GM23338 (cell line): ENCODE measurements at places on chromosomes 7 and 10.

GRCh38 chr10:9010093-9010492, 955.6 kb downstream of the GATA3 start:
- no peaks in the 10 kb centered on the region for H3K27me3 ChIP-seq
- peak; percentile 30 for DNase-seq
- no peaks in the 10 kb centered on the region for H3K36me3 ChIP-seq
- no peak overlapping the region for H3K27ac ChIP-seq
- H3K4me3 ChIP-seq, result no peak overlapping the region

GRCh38 chr10:59505926-59506325, 143.6 kb upstream of the FAM13C start:
- H3K27me3 ChIP-seq, result no peaks in the 10 kb centered on the region
- H3K27ac ChIP-seq, result no peak overlapping the region
- H3K36me3 ChIP-seq, result no peaks in the 10 kb centered on the region
- no peak overlapping the region for H3K4me3 ChIP-seq
- no peak for DNase-seq
- H3K4me1 ChIP-seq, result no peaks in the 10 kb centered on the region

DNA sequence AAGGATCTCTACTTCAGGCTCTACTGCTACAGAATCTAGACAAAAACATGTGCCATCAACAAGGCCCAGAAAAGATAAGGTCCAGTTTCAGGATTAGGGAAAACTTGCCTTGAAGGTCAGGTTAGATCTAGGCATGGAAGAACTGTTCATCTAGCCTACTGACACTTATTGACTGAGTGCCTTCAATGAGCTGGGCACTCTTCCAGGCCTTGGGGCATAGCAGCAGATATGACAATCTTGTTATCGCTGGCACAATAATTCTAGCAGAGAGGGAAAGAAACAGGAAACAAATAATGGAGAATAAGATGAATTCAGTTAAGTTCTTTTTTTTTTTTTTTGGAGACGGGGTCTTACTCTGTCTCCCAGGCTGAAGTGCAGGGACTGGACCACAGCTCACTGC, 71.6 kb downstream of the ADCYAP1R1 start:
- no peak for DNase-seq
- H3K4me1 ChIP-seq, result peaks cover 7% of the 10 kb centered on the region
- H3K27me3 ChIP-seq, result no peaks in the 10 kb centered on the region
- no peak overlapping the region for H3K27ac ChIP-seq
- no peaks in the 10 kb centered on the region for H3K36me3 ChIP-seq

- 0 out of 2 replicates have a peak, but pooled peaks cover 3% of the 10 kb centered on the region for H3K4me1 ChIP-seq
- H3K27me3 ChIP-seq, result no peaks in the 10 kb centered on the region
- no peaks in the 10 kb centered on the region for H3K36me3 ChIP-seq
These were observed 309.4 kb downstream of the RPS24 start for GRCh38 chr10:78342827-78343653.

DNA sequence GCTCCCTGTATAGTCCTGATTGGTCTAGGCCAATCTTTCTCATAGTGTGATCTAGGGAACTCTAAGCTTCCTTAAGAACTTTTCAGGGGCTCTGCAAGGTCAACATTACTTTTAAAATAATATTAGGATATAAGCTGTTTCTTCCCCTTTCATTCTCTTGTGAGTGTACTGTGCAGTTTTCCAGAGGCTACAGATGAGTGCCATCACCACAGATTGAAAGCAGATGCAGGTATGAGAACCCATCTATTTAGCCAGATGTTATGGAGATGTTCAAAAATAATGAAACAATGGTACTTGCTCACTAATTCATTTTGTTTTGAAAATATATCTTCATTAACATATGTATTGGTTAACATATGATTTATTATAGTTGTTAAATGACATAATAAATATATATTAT, 169.2 kb upstream of the SEMA3A start:
- no peaks in the 10 kb centered on the region for H3K27me3 ChIP-seq
- no peak for DNase-seq
- no peaks in the 10 kb centered on the region for H3K36me3 ChIP-seq
- peaks cover 4% of the 10 kb centered on the region; the same call in 1 of the 2 replicates for H3K4me1 ChIP-seq

DNA sequence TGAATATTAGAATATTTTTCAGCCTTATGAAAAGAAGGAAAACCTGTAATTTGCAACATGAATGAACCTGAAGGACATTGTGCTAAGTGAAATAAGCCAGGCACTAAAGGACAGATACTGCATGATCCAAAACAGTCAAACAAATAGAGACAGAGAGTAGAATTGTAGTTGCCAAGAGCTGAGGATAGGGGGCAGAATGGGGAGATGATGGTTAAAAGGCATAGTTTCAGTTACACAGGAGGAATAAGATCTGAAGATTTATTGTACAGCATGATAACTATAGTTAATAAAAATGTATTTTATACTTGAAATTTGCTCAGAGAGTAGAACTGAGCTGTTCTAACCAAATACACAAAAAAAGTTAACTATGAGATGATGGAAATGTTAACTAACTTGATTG, 149.0 kb upstream of the TMEM106B start:
- peaks cover 4% of the 10 kb centered on the region; the same call in 1 of the 2 replicates for H3K4me1 ChIP-seq
- no peak overlapping the region for H3K27ac ChIP-seq
- H3K27me3 ChIP-seq, result no peaks in the 10 kb centered on the region
- peaks cover 11% of the 10 kb centered on the region; the same call in 1 of the 2 replicates for H3K36me3 ChIP-seq
- peak; percentile 62 for DNase-seq

DNA sequence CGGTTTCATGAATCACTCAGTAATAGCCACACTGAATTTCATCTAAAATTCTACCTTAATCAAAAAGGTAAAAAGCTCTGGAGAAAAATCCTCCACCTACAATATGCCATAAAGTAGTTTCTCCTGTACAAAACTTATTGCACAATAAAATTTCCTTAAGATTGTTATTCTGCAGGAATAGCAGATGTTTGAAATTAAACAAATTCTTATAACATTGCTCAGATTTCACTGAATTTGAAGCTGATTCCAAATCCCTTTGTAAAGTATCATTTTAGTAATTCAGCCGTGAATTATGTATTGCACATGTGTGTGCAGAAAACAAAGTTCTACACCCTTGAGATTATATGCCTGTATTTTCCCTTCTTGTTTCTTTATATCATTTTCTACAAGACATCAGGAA, 123.8 kb downstream of the AMPH start:
- H3K27ac ChIP-seq, result no peak overlapping the region
- H3K4me3 ChIP-seq, result no peak overlapping the region
- no peaks in the 10 kb centered on the region for H3K36me3 ChIP-seq
- DNase-seq, result no peak
- no peaks in the 10 kb centered on the region for H3K27me3 ChIP-seq

- no peaks in the 10 kb centered on the region for H3K27me3 ChIP-seq
- H3K4me1 ChIP-seq, result no peaks in the 10 kb centered on the region
- H3K4me3 ChIP-seq, result no peak overlapping the region
- H3K27ac ChIP-seq, result no peak overlapping the region
These were observed 6.7 kb downstream of the COL1A2 start for GRCh38 chr7:94401428-94401814.

DNA sequence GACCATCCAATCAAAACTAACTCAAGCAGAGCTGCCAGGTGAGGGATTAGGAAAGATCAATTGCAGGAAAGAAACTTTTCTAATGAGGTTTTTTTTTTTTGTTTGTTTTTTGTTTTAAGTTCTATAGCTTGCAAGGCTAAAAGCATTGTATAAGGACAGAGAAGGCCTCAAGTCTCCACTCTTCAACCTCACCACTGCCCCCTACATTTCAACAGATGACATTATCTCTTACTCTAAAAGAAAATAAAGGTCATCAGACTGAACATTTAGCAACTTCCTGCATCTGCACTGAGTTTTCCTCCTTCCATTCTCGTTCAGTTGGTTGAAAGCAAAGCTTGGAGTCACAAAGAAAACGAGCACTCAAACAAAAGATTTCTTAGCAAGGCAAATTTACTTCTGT, 45.2 kb upstream of the EXOC4 start:
- no peak overlapping the region for H3K27ac ChIP-seq
- H3K4me3 ChIP-seq, result no peak overlapping the region
- peak; percentile 63 for DNase-seq
- no peaks in the 10 kb centered on the region for H3K4me1 ChIP-seq
- H3K27me3 ChIP-seq, result no peaks in the 10 kb centered on the region

DNA sequence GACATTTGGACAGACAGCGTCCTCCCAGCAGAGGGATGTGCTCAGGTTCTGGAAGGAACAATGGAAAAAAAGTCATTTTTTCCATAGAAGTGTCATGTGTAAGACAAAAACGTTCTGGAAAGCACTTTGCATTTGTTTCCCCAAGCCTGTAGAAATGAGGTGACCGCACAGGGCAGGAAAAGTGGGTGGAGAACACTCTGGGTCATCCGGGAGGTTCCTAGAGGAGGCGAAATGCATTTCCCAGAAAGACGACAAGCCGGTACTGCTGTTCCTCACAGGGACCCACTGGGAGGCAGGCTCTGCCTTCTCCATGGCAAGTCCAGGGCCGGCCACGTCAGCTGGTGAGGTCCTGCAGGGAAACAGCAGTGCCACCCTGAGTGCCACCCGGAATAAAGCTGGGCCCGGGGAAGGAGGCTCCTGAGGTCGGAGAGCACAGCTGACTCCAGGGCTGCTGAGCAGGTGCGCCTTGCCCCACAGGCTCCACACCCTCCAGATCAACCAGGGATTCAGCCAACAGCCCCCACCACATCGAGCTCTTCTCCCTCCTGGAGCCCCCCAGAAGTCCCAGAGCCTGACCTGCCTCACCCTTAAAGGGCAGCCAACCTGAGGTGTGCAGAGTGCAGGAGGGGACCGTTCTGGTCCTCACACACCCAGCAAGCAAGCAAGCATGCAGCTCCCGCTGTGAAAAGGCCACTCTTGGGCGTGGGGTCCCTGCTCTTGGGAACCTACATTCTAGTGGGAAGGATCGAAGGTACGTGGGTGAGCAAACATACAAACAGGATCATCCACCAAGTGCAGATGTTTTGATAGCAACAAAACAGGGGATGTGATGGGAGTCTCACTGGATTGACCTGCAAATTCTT, 28.8 kb upstream of the INPP5A start:
- DNase-seq, result no peak
- no peaks in the 10 kb centered on the region for H3K4me1 ChIP-seq
- H3K4me3 ChIP-seq, result no peak overlapping the region
- no peak overlapping the region for H3K27ac ChIP-seq
- H3K27me3 ChIP-seq, result no peaks in the 10 kb centered on the region

DNA sequence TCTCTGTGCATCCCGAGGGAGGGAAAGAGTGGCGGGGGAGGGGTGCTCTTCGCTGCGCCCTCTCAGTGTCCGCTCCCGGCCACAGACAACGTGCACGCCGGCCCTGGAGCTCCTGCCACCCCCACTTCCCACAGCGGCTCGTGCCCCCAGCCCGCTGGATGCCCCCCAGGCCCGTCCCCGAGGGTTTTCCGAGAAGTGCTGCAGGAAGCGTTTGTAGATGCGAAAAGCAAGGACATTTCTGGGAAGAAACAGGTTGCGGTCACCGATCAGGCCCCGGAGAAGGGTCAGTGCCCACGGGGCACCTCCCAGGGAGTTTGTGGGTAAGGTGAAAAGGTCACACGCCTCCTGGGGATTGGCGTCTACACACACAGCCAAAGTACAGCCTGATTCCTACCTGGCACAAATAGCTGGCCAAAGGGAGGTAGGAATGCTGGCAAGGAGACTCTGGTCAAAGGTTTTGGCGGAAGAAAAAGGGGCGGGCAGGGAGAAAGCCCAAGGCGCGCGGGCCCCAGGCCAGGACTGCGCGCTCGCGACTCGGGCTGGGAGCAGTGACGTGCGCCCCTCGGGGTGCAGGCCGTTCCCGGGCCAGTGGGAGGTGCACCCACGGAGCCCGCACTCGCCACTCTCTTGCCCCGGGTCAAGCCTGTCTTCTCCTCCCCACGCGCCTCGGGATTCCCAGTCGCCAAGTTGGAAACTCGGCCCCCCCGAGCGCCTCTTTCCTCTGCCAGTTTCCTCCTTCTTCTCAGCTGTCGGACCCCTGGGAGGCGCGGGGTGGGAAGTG, 1.5 kb upstream of the NRP1 start:
- peak overlapping the region; percentile 85 for H3K4me3 ChIP-seq
- H3K4me1 ChIP-seq, result peaks cover 18% of the 10 kb centered on the region
- no peaks in the 10 kb centered on the region for H3K36me3 ChIP-seq
- H3K27me3 ChIP-seq, result peaks cover 76% of the 10 kb centered on the region

DNA sequence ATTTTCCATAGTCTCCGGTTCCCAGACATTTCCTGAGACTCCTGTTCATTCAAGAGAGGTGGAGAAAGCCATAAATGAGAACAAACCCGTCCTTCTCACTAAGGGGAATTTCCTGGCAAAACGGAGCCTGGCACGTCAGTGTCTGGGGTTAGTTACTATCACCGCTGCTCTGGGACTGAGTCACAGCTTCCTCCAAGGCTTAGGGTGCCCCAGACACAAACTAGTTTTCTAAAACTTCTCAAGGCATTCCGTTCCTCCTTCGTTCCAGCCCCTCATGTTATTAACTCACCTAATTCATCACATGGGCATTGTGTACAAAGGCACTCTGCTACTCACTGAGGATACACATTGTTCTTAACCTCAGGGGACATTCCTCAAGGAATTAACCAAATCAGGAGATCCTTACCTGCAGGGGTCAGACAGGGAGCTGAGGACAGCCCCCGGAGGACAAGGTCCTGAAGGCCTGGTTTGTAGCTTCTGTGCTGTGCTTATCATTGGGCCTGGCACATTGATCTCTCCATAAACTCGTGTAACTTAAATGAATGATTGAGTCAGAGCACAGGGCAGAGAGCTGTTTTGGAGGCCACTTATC, 103.0 kb upstream of the KLF6 start:
- H3K4me1 ChIP-seq, result peaks cover 14% of the 10 kb centered on the region
- DNase-seq, result peak; percentile 73
- H3K27ac ChIP-seq, result no peak overlapping the region; the same call in 1 of the 2 replicates
- no peak overlapping the region for H3K4me3 ChIP-seq
- no peaks in the 10 kb centered on the region for H3K27me3 ChIP-seq

DNA sequence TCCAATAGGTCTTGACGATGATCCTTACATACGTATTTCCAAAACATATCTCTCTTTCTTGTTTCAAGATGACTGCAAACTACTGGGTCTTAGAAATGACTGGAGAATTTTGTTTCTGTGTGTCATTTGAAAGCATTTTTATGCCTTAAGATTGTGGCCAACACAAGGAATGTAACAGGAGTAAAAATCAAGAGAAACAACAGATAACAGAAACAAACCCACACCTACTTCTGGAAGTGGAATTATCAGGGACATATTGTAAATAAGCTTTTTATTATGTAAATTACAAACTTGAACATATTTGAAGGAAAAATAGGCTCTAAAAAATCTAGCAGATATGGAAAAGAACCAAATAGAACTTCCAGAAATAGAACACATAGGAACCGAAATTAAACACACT, 195.6 kb downstream of the CYP26A1 start:
- no peaks in the 10 kb centered on the region for H3K27me3 ChIP-seq
- peaks cover 4% of the 10 kb centered on the region; the same call in 1 of the 2 replicates for H3K36me3 ChIP-seq
- no peak overlapping the region; the same call in 1 of the 2 replicates for H3K27ac ChIP-seq

DNA sequence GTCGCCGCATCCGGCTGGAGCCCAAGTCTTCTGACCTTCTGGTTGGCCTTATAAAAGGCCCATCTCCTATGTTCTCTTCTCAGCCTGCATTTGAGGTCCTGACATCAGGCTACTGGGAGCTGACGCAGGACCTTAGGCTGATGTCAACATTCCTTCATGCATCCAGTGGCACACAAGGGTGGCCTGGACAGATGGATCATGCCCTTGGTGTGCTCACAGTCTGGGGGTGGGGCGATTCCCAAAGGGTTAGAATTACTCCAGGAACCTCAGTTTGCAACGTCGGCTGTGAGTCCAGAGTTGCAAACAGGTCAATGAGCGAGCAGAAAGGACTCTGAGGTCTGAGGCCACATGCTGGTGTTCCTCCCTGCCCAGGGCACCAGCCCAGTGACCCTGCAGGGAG, 8.2 kb upstream of the CLIP2 start:
- no peaks in the 10 kb centered on the region for H3K27me3 ChIP-seq
- no peak for DNase-seq
- H3K27ac ChIP-seq, result no peak overlapping the region
- no peak overlapping the region for H3K4me3 ChIP-seq
- H3K36me3 ChIP-seq, result no peaks in the 10 kb centered on the region
- H3K4me1 ChIP-seq, result peaks cover 15% of the 10 kb centered on the region
